Stimulated activated naive CD8-positive, alpha-beta T cell treated with anti-CD3 and anti-CD28 coated beads, Interleukin-15, Interleukin-2, amounts not matched to agents 100 U/mL and 50 U/mL, for 24 hours (primary cell): ENCODE measurements at places on chromosomes 5 and 9.

DNA sequence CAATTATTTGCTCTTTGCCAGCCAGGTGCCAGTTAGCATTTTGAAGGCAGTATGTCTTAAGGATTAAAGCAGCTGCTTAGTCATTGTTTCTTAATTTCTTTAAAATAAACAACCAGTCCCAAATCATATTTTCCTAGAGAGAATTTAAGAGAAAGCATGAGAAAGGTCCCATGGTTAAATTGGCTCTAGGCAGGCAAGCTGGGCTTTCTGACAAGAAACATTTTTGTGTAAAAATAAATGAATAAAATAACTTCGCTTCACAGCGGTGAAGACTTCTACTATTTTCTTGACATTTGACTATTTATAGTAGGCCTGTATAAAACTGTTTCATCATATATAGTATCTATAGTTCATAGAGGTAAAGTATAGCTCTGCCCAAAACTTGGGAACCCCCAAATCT, 617.7 kb upstream of the C9orf72 start:
- DNase-seq: no peak

DNA sequence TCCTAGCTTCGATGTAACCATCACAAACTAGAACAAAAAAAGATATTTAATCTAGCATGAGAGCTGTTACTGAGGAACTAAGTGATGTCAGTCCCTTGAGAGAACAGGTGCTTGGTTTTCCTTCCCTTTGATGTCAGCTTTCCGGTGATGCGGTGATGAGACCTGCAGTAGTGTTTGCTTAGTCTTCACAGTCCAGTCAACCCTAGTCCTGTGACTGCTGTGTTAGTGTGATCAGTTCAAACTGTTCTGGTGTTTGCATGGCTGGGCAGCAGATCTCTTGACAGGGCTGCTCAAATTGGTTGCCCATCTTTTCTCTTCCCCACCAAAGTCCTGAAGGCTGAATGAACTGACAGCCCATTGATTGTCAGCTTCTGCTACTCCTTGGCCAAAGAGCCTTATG, 608.6 kb upstream of the DAB2 start:
- peak; percentile 7 for DNase-seq

GRCh38 chr5:115551415-115551814, 6.8 kb upstream of the FEM1C start:
- DNase-seq: no peak

DNA sequence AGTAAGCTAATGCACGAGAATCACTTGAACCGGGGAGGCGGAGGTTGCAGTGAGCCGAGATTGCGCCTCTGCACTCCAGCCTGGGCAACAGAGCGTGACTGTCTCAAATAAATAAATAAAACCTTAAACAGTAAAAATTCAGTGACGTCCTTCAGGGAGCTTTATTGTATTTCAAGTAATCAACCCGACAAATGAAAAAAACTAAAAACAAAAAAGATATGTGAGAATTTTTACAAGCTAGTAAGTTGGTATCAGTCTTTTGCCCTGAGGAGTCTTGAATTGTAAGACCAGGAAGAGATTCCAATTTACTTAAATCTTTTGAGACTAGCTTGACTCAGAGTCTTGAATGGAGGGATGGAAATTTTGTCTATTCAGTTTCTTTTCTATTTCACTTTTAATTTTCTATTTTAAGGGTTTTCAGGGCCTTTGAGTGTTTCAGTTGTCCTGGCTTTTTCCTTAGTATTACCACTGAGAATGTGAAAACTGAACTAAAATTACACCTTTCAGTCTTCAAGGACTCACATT, 126.0 kb upstream of the DHFR start:
- DNase-seq: no peak

DNA sequence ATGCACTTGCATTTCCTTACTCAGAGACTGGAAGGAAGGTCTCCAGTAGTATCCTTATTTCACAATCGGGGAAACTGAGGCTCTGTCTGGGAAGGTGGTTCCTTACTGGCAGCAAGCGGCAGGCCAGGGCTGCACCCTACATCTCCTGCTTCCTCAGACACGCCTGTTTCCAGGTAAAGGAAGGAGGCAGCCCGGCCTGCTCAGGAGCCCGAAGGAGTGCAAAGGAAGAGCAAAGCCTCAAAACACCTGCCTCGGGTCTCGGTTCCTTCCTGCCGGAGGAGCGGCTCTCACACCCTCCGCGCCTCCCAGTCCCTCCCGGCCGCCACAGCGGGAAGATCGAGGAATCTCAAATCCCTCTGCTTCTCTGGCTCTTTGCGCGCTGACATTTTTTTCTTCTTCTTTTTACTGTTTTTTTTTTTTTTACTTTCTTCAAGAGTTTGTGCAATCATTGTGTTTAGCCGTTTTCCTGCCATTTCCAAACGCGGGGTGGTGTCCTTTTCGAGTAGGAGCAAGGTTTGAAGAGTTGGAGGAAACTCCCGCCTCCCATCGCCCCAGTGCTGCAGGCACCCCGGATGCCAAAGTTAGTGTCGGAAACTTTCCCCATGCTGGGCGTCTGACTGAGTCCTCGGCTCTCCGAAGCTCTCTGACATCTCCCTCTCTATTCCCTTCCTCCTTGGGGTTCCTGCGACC, 1.0 kb downstream of the GGTA1 start:
- peak; percentile 7 for DNase-seq

DNA sequence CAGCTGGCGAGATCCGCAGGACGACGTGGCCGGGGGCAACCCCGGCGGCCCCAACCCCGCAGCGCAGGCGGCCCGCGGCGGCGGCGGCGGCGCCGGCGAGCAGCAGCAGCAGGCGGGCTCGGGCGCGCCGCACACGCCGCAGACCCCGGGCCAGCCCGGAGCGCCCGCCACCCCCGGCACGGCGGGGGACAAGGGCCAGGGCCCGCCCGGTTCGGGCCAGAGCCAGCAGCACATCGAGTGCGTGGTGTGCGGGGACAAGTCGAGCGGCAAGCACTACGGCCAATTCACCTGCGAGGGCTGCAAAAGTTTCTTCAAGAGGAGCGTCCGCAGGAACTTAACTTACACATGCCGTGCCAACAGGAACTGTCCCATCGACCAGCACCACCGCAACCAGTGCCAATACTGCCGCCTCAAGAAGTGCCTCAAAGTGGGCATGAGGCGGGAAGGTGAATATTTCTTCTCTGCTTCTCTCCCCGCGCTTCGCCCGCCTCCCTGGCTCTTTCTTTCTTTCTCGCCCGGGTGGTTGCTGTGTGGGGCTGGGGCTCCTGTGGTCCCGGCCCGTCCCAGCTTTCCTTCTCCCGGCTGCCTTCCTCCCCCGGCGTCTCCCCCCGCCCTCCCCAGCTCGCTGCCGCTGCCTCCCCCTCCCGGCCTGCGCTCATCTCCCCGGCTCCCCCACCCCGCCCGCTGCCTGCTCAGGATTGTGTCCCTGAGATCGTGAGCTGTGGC, 2.2 kb downstream of the NR2F1 start:
- DNase-seq: no peak

GRCh38 chr5:178387856-178388190, 155.2 kb upstream of the PHYKPL start:
- no peak for DNase-seq
